ENCODE measurements at places on chromosomes 11 and 22.

DNA sequence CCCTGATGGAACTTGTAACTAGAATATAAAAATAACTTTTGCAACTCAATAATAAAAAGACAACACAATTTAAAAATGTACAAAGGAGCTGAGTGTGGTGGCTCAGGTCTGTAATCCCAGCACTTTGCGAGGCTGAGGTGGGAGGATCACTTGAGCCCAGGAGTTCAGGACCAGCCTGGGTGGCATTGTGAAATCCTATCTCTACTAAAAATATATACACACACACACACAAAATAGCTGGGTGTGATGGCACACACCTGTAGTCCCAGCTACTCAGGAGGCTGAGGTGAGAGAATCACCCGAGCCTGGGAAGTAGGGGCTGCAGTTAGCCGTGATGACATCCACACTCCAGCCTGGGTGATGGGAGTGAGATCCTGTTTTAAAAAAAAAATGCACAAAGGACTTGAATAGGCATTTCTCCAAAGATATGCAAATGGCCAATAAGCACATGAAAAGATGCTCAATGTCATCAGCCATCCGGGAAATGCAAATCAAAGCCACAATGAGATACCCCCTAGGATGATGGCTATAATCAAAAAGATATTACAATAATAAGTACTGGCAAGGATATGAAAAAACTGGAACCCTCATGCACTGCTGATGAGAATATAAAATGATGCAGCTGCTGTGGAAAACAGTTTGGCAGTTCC lies 59.8 kb upstream of the SEPTIN5 start:
- DNase-seq, result no peak

- no peak for DNase-seq
Observed at GRCh38 chr22:23226497-23226850, 46.2 kb downstream of the BCR start.

- no peak for DNase-seq
Observed at GRCh38 chr22:50325444-50326224, 1.2 kb downstream of the DENND6B start.

GRCh38 chr11:69887330-69887729 lies 68.1 kb upstream of the FGF3 start:
- no peak for DNase-seq

DNA sequence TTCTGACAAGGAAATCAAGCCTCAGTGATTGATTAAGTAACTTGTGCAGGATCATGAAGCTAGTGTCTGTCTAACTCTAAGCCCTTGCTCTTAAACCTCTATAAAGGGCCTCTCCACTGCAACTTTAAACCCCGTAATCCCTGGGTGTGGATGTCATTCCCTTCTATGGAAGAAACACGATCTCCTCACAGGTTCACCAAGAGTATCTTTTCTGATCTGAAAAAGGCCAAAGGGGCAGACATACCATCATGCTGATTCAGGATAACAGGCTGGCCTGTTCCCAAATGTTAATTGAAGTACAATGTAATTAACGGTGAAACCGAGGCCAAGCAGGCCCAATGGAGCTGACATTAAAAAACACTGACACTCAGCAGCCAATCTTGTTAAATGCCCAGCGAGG lies 17.1 kb downstream of the TTC12 start:
- DNase-seq, result no peak

Data from ovary (tissue), 10 donors.